ENCODE measurements at places on chromosomes 5 and 9.

GRCh38 chr5:36734422-36734821, 128.0 kb downstream of the SLC1A3 start:
- no peak for DNase-seq

DNA sequence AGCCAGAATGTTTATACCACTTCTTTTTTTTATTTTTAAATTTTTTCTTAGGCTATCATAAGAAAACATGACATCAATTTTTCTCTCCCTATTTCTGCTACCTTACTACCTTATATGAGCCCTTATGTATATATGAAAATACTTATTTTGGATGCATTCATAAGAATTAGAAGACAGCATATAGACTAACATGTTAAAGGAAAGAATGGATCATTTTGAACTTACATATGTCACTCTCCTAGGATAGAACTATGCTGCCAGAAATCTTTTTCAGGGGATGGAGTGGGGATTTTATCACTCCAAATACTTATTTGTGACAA, 51.8 kb downstream of the SNX24 start:
- no peak for DNase-seq

DNA sequence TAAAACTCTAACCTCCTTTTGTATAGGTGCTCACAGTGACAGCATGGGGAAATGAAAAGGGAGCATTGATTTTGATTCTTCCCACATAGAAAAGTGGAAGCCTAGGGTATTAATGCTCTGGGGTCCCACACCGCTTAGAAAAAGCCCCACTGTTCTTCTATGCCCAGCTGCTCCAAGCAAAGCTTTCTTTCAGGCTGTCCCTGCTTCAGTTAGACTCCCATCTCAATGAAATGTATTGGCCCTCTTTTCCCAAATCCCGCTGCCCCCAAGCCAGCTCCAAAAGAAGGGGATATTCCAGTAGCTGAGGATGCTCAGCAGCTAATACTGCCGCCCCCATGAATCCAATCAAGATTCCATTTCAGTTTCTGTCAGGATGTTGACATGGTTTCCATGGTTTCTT, 17.0 kb upstream of the CREBRF start:
- no peak for DNase-seq

DNA sequence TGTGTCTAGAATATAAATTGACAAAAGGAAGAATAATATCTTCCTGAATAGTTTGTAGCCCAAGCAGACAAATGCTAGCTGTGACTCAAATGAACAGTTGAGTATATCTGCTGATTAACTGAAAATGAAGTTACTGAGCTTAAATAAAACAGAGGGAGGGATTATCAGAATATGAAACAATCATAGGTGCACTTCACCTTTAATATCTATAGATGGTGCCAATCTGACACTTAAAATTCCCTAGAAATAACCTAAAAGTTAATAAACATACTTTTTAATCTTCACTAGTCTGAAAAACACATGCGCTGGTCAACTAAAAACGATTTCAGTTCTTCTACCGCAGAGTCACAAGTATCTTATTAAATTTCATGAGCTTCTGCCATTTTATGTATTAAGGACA, 280.8 kb upstream of the RASA1 start:
- DNase-seq = no peak

DNA sequence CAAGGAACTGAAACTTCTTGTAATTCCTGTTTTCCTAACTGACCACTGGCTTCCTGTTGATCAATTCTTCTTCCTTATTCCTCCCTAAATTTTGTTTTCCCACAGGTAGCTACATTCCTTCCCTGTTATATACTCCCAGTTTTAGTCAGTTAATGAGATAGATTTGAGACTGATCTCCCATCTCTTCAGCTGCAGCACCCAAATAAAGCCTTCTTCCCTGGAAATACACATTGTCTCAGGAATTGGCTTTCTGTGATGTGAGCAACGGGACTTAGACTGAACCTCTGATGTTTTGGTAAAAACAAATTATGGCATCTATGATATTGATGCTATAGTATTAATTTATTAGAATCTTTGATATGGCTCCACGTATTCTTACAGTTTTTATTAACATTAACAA, 617.3 kb upstream of the ST8SIA4 start:
- no peak for DNase-seq

DNA sequence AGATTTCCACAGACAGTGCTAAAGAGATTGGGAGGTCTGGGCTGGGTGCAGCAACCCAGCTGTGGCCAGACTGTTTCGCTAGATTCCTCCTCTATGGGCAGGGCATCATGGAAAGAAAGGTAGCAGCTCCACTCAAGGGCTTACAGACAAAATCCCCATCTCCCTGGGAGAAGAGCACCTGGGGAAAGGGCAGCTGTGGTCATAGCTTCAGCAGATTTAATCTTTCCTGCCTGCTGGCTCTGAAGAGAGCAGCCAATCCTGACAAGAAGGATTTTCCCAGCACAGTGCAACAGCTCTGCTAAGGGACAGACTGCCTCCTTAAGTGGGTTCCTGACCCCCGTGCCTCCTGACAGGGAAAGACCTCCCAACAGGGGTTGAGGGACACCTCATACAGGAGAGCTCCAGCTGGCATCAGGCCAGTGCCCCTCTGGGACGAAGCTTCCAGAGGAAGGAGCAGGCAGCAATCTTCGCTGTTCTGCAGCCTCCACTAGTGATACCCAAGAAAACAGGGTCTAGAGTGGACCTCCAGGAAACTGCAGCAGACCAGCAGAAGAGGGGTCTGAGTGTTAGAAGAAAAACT, 1379.3 kb upstream of the ACO1 start:
- no peak for DNase-seq

DNA sequence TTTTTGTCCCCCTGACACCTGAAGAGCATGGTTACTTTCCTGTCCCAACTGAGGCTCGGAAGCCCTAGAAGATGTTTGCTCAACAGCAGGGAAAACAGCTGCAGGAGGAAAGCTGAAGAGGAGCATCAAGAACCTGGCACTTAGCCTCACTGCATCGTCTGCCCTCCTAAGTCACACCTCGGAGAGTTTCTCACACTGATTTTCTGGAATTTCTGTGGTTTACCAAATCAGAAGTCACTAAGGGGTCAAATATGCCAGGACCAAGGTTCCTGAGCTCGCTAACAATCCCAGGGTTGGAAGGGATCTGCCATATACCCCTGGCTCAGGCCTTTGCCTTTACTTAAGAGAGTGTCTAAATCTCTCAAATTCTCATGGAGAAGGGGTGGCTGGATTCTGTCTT, 5.3 kb downstream of the IL12B start:
- no peak for DNase-seq

DNA sequence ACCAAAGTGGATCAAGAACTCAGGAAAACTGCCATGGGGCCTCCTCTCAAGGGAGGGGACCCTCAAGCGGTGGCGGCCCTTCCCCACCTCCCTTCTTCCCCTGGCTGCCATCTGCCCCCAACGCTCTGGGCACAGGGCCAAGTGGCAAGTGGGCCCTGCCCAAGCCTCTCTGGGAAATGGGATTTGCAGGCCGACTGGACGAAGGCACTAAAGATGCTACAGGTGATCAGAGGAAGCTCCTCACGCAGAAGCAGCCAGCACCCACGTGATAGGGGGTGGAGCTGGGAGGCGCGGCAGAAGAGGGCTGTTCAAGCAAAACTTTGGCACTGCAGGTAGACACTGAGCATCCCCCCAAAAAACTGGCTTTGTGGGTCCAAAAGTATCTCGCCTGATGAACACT, 52.7 kb upstream of the UBTD2 start:
- DNase-seq = no peak

DNA sequence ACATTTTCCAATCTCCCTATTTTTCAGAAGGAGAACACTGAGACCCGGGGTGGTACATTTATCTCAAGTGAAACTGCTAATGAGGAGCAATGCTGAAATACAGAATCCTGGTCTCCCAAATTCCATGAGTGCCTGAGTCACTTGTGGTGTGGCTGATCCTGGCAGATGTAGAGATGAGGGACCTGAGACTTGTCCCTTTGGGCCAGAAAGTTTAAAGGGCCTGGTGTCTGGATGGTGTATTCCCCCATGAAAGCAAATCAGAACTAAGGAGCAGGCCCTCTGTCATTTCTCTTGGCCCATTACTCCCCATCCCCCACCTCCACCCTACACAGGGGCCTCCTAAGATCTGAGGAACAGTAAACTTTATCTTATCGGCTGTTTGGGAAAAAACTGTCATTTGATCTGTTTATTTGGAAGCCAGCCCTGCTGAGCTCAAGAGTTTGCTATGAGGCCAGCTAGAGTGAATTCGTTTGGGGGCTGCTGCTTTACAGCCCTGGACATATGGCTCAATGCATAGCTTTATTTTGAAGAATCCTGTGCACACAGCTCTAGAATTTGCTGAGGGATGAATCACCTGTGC, 140.3 kb downstream of the LHFPL2 start:
- no peak for DNase-seq
